ENCODE measurements at places on chromosomes 5 and 9.

DNA sequence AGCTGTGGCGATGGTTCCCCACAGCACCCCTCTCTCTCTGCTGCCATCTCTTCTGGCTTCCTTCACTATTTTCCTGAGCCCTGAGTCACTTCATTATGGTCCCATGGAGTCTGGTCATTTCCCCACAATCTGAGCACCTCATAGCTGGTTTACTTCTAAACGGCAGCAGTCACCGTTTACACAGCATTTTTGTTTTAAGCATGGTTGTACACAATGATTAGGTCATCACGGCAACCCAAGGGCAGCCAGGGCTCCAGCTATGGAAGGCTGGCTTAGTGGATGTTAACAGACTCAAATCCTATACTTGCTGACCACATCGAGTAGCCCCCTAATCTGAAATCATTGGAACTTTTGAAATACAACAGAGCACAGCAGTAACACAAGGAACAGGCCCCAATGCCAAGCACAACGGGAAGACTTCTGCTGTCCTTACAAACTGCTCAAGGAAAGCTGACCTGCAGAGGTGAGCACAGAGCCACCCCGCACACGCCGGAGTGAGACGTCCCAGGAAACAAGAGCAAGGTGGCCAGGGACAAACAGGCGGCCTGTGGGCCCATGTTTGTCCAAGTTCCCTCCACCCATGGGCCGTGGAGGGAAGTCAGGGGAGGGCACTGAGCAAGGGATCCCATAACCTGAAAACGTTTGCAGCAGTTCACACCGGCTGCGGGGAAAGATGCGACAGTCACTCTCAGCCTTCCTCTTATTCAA is 22.9 kb downstream of the CAMSAP1 start:
- DNase-seq = no peak

DNA sequence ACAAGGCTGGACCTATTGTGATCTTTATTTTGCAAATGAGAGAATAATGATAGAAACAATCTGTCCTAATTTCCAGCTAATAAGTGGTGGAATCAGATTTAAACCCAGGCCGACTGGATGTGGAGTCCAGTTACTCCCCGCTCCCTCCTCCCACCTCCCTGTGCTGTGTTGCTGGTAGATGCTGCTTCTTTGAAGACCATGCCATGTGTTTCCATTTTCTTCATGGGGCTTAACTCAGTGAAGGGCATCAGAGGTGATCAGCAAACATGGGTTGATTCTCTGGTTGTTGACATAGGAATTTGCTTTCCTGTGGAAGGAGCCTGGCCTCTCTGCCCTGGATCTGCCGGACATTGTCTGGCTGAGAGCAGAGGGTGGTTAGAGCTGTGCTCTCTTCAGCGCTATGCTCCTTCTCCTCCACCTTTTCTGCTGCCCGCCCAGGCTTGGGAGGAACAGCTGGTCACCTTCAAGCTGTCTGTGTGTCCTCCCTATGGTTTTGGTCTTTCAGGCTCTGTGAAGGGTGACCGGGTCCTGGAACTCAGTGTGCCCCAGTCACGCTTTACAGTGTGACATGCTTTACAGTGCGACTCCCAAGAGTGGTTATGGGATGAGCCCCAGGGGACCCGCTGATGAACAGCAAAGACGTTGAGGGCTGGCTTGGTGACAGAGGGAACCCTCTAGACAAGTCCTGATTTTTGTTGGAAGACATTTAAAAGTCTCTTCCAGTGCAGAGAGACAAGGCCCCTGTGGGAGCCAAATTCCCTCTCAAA is 68.4 kb upstream of the RPS23 start:
- DNase-seq = no peak

DNA sequence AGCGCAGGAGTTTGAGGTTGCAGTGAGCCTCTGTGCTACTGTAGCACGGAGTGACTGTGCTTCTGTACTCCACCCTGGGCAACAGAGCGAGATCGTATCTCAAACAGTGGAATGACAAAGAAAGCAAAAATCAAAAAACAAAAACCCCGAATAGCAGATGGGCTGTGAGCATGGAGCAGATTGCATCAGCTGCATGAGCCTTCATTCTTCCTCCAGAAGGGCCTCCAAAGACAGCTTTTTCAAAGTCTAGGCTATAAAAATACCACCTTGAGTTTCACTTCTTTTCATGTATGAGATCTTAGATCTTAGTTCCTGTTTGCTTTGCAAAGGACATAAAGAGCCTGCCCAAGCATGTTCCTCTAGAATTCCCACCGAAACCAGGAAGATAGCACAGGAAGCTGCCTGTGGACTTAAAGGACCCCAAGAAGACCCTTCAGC is 15.0 kb upstream of the HSPB3 start:
- peak; percentile 3 for DNase-seq

- DNase-seq = no peak
These were observed 47.0 kb downstream of the OLFM1 start for GRCh38 chr9:135134268-135135022.

- DNase-seq = no peak
These were observed 437.8 kb downstream of the PLK2 start for GRCh38 chr5:58022055-58022454.

DNA sequence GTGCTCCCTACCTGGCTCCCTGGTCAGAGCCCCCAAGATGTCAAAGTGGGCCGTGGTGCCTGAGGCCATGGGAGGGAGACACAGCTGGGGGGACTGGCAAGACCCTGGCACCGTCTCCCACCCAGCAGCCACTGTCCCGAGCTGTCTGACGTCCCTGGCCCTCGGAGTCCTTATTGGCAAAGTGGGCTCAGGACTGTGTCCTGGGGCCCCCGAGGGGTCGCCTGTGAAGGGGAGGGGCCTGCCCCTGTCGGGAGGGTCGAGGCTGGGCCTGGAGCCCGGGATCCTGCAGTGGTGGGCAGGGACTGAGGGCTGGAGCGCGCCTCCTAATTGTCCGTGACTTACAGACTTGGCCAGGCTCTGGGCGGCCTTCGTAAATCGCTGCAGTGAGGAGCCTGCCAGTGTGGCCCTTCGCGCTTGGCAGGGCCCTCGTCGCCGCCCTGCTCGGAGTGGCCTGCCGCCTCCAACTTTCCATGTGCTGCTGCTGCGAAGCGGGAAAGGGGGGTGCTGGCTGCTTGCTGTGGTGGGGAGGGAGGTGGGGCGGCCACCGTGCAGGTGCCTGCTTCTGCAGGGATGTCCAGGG is 13.7 kb downstream of the MYMK start:
- no peak for DNase-seq

DNA sequence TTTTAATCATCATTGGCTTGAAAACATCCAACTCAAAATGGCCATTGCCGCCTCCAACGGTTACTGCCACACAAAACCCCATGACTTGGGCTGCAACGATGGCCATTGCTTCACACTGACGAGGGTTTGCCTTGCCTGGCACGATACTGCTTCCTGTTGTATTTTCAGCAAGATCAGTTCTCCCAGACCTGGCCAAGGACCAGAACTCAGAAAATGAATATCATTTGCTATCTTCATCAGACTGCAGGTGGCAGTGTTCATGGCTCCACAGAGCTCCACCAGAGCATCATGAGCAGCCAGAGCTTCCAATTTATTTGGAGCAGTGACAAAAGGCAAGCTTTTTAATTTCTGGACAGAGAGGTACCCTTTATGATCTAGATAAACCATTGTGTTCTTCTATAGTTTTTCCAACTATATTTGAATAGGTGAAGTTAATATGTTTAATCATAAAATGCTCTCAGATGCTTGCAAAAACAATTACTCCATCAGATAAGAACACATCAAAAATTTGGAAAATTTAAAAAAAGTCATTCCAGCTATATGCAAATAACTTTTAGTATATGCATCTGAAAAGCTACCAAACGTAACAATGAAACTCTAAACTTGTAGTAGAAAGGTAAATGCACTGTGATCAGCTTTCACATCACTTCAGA is 10.4 kb downstream of the AMACR start:
- peak; percentile 23 for DNase-seq

DNA sequence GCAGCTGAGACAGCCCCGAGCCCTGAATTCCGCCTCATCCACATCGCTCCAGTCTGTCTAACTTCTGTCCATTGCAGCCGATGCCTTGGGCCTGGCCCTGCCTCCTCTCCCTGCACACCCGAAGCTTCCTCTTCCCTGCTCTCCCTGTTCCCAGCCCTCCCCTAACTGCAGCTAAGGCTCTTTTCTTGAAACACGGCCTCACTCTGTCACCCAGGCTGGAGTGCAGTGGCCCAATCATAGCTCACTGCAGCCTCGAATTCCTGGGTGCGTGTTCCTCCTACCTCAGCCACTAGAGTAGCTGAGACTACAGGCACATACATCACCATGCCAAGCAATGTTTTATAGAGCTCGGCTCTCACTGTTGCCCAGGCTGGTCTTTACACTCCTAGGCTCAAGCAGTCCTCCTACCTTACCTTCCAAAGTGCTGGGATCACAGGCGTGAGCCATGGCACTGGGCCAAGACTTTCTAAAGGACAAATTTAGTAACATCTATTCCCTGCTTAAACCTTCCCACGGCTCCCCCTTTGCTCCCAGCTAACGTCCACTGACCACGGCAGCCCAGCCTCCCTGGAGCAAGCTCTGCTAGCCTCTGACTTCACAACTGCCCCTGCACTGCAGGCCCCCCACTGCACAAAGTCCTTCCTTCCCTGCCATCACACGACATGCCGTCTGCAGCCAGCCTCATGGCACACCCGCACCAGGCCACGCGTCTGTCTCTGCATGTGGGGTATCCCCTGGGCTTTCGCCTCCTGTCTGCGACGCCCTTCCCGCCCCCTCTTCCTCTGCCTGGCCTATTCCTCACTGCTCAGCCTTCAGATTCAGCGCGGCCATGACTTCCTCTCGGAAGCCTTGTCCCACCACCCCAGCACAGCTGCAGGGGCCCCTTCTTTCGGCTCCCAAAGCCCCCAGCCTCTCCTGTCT is 28.6 kb downstream of the LAMC3 start:
- DNase-seq = no peak

GRCh38 chr5:94577466-94578245 is 40.7 kb downstream of the KIAA0825 start:
- no peak for DNase-seq

GRCh38 chr9:128724744-128725211 is 851 bp upstream of the ZDHHC12 start:
- DNase-seq = peak; percentile 44

GRCh38 chr9:89225587-89225986 is 47.0 kb upstream of the SHC3 start:
- DNase-seq = no peak

- no peak for DNase-seq
These were observed 347.2 kb upstream of the WWC1 start for GRCh38 chr5:167944121-167944852.

- DNase-seq = no peak
These were observed 568.5 kb downstream of the RAB3C start for GRCh38 chr5:59151162-59151889.

DNA sequence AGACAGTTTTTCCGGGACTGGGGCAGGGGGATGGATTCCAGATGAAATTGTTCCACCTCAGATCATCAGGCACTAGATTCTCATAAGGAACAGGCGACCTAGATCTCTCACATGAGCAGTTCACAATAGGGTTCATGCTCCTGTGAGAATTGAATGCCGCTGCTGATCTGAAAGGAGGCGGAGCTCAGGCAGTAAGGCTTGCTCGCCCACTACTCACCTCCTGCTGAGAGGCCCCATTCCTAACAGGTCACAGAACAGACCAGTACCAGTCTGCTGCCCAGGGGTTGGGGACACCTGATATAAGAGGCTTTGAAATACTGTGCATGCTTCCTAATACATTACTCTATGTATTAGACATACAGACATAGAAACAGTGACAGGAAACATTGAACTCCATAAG is 41.1 kb downstream of the PTPRD start:
- DNase-seq = no peak

GRCh38 chr9:7382304-7382703 is 417.3 kb downstream of the DMAC1 start:
- no peak for DNase-seq

DNA sequence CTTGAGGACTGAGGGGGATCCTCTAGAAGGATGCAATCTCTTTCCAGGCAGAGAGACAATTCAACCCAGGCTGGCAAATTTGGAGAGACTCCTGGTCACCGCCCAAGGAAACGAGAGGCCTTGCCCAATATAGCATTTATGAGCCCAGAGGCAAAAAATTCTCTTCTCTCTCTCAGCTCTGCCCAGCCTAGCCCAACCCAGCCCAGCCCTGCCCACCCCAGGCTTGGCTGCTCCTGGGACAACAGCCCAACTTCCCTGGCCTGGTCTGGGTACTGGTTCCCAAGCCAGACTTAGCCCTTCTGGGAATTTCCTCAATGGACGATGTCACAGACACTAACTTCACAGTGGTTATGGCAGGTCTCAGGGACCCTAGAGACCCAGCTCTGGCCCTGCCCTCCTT is 116.5 kb downstream of the PSD2 start:
- no peak for DNase-seq

DNA sequence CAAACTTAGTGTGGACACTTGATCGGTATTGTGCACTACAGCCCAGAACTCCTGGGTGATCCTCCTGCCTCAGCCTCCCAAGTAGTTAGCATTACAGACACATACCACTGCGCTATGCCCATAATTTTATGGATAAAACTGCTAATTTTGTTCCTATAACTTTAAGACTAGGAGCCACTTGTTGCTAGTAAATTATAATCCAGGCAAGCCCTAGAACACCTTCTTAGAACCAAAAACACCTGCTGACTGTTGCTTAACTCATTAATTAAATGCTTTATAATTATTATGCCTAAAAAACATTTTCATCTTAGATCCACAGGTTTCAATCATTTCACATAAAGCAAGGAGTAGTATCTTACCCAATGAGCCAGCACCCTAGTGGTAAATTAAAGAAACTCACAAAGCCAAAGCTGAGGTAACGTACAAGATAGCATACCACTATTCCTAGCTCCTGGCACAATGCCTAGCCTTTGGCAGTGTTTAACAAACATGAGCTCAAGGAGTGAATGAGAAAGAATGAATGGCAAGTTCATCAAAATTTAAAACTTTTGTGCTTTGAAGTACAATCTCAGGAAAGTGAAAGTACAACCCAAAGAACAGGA is 5.4 kb downstream of the MRPS27 start:
- no peak for DNase-seq

DNA sequence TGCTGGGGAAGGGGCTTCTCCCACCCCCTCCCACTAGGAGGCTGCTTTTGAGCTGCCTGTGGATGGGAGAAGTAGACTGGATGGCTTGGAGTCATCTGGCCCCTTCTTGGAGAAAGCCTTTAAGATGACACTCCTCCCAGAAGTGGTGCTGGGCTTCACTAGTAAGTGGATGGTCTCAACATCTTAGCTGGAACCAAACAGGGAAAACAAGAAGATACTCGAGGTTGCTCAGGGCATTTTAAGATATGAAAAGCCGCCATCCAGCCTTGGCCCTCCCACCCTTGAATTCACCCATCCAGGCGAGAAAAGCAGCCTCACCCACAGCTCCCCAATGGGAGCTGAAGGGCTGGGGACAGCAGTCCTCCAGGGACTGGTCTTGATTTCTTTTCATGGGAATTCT is 7.8 kb upstream of the SMIM32 start:
- DNase-seq = no peak

DNA sequence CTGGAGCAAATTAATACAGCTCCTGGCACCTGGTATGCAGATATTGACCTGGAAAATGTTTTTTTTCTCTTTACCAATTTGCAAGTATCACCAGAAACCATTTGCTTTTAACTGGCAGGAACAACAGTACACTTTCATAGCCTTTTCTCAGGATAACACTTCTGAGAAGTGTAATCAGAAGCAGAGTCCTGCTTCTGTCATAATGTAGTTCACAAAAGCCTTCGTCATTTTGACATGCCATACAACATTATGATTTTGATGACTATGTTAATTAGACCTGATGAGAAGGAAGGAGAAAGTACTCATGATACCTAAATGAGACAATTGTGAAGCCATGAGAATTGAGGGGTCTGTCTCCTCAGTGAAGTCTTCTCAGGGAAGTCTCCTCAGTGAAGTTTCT is 41.1 kb upstream of the CARTPT start:
- no peak for DNase-seq

Measured in activated T-cell treated with anti-CD3 and anti-CD28 coated beads, Interleukin-2, amount 50 U/mL, for 72 hours (primary cell).